Occipital lobe (tissue), 3 donors: ENCODE measurements at places on chromosomes 6 and 20. TPM values are rescaled to one million over a fixed set of nuclear protein-coding genes. Genes with fewer than 3 reads are reported as not detected.

Gene TMEM244
- total RNA-seq: 1.4 TPM

Gene LTA
- total RNA-seq: not detected

Gene BMP2
- total RNA-seq: 5.3 TPM

Gene DDO
- 0.16 TPM for total RNA-seq

Gene HSPA12B
- total RNA-seq: 1.7 TPM

Gene ASIP
- total RNA-seq: not detected

Gene BTN1A1
- total RNA-seq: not detected
